ENCODE measurements at places on chromosomes 11 and 22.

GRCh38 chr11:65777241-65777640, 3.5 kb downstream of the AP5B1 start:
- no peak for DNase-seq

DNA sequence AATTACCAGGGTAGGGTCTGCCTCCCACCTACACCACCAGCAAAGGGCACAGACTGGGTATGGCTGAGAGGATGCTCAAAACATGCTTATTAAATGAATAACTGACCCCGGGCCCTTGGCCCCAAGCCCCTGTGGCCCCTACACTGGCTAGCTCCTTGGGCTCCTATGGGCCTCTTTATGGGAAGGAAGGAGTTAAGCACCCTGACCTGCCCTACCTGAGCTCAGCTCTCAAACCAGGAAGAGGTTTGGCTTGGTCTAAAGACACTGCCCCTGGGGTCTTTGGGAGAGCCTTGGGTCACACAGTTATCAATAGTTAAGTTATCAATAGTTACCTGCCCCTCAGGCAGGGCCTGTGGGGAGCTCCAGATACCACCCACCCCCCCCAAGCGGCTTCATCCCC, 1.2 kb downstream of the USH1C start:
- DNase-seq = no peak

DNA sequence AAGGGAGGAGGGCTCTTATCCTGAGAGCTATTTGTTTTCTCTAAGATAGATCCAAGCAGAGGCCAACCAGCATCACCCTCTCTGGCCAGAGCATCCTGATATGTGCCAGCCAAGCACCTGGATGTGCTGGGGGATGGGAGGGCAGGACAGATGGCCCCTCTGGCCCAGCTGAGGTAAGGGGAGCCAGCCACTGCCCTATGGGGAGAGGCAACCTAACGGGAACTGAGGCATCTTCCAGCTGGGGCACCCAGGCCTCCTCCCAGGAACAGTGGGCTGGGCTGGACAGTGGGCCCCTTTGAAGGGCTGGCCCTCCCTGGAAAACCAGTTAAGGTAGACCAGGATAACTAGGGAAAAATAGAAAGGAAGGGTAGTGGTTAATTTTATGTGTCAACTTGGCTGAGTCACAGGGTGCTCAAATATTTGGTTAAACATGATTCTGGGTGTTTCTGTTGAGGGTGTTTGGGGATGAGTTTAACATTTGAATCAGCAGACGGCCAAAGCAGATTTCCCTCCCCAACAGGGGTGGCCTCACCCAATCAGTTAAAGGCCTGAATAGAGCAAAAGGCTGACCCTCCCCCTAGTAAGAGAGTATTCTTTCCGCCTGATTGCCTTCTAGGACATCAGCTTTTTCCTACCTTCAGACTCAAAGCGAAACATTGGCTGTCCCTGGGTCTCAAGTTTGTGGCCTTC, 595.1 kb downstream of the BUD13 start:
- no peak for DNase-seq

- peak; percentile 26 for DNase-seq
These were observed 177.4 kb downstream of the JRKL start for GRCh38 chr11:96567176-96567575.

DNA sequence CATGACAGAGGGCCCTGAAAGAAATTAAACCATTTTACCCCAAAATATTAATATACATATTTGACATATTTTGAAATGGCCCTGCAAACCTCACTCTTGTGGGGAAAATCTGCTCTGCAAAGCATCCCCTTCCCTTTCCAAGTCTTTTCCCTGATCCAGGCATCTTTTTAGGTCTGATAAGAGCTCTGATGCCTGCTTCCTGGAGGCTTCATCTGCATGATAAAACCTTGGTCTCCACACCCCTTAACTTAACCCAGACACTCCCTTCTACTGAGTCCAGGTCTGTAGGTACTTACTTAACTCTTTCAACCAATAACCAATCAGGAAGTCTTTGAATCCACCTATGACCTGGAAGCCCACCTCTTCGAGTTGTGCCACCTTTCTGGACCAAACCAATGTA, 1.8 kb upstream of the LGALS12 start:
- no peak for DNase-seq

DNA sequence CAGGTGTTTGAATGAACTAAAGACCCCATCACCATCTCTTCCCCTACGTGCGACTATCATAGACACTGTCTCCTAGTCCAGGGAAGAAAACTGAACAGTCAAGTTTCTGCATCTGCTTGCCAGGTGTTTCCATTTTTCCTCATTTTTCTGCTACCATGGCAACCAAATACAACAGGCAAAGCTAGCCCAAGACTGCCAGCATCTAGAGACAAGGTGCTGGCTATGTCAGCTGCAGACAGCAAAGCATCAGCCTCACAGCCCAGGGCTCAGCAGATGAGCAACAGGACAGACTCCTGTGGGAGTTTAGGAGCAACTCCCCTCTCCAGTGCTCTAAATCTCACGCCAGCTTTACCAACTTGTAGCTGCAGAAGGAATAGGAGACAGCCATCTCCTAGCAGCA, 124.3 kb downstream of the C11orf58 start:
- no peak for DNase-seq

DNA sequence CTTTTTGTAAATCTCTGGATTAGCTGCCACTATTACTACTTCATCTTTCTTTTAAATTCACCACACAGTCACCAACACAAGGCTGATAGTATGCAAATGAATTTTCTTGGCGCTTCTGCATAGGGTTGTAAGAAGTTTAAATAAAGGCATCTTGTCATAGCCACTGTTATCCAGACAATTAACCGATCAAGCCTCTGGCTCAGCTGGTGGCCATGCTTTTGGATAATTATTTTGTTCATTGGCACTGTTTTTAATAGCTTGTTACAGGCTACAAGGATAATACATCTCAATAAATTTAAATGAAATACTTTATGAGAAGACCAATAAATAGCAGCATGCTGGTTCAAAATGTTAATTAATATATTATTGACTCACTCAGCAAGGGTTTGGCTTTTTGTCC, 1261.0 kb downstream of the FAM181B start:
- DNase-seq = no peak

- no peak for DNase-seq
These were observed 97.7 kb upstream of the TP53I11 start for GRCh38 chr11:45048313-45048841.

DNA sequence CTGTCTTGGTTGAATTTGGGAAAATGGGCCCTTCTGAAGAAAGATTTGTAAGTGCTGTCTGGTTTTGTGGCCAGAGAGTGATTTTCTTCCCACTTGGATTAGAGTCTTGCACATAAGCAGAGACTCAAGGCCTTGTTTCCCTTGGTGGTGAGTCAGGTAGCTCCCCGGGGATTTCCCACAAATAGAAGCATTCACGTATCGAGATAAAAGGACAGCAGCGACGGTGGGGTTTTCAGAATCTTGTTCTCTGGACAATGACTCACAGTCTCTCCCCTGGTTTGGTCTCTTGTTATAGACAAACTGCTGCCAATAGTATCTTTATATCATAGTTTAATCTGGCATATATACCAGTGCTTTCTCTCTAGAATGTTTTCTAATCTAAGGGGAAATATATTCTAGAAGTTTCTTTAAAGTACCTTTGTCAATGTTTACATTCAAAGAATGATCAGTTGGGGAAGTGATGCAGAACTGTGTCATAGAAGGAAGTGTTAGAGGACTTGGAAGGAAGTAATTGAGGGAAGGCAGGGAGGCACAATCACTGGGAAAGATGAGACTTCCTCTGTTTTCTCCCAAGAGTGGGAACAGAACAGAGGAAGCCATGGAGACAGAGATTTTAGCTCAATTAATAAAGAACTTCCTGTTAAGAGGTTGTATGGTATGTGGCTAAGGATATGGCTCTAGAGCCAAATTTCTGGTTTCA, 18.1 kb downstream of the POLA2 start:
- DNase-seq = peak; percentile 97

DNA sequence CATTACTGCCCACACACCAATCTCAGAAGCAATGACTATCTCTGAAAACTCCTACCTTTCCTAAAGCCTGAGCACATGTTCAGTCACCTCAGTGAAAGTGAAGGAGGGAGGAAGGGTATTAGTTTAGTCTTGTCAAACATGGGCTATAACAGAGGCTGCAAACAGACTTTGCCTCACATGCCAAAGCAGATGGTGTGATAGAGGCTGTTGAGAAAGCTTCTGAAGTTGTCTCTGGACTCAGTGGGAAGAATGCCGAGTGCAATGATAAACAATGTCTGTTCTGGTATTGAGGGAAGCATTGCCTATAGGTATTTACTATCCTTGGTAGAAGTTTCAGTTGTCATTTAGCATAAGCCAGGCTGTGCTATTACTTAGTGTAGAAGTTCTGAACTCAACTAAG, 314.5 kb upstream of the CCDC90B start:
- no peak for DNase-seq

DNA sequence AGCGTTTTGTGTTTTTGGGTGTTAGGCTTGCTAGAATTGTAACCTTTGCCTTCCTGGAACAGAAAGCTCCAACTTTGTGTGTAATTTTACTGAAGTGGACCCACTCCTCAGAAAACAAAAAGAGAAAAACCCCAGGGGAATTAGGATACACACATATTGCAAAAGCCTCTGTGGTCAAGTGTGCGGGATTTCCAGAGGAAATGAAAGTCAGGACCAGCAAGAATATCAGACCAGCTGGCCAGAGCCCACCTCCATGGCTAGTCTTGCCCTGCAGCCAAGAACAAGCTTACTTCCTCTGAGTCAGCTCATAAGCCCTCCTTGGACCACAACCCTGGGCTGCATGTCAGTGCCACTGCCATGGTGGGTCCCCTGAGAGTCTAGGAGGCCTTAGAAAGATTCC, 37.0 kb upstream of the FTH1 start:
- DNase-seq = peak; percentile 64

DNA sequence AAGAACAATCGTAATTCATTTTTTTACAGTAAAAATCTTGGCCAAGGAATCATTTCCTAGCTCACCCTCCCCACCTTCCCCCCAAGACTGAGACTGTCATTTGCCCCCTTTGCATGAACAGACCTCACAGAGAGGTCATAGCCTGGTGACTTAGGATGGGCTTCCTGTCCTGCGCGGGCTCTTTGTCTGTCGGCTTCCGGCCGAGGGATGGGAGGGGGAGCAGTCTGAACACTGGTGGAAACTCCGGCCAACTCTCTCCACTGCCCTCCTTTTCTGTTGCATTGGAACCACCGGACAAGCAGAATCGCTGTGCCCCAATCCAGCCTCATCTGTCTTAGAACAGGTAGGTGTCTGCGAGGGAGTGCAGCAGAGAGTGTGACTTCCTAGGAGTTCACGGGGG, 41.7 kb downstream of the TEAD1 start:
- DNase-seq = no peak

DNA sequence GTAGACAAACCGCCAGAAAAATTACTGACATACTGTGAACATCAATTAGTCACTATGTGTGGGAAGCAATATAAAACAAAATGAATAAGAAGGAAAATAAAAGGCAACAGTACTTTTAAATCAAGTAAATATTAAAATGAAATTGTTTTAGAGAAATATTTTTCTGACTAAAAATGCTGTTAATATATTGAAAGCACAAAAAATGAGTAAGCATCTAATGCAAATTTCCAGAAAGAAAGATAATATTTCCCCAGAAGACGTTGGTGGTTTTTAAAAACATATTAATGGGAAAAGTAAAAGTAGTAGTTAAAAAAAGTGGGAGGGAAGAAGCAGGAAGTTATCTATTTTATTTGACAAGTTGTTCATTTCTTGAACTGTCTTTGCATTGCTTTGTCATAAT, 16.5 kb downstream of the XKR3 start:
- no peak for DNase-seq

DNA sequence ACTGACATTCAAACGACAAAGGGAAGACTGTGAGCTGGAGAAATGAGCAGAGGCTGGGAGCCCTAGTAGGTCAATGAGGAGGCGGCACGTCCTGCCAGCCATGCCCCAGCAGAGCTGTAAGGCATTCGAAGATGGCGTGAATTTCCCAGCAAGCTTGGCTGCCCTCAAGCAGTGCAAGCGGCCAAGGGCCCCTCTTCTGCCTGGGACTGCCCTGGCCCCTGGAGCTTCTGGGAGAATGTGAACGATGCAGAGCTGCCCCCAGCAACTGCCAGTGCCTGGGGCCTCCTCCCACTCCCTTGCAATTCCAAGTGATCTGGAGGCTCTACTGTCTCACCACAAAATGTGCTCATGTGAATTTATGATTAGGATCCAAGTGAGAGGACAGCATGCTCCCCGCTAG, 4.3 kb downstream of the PPM1F start:
- no peak for DNase-seq

GRCh38 chr11:66081505-66081904, 11.4 kb downstream of the PACS1 start:
- DNase-seq = peak; percentile 53

All from A172 (cell line).